Right cardiac atrium (tissue), 5 donors: ENCODE measurements at places on chromosomes 12 and 14. TPM values are rescaled to one million over a fixed set of nuclear protein-coding genes. Genes with fewer than 3 reads are reported as not detected.

The SPATS2 gene
- 8.4 TPM for total RNA-seq

The RND1 gene
- 0.41 TPM for total RNA-seq

The KLRK1 gene
- 0.91 TPM for total RNA-seq

DNA sequence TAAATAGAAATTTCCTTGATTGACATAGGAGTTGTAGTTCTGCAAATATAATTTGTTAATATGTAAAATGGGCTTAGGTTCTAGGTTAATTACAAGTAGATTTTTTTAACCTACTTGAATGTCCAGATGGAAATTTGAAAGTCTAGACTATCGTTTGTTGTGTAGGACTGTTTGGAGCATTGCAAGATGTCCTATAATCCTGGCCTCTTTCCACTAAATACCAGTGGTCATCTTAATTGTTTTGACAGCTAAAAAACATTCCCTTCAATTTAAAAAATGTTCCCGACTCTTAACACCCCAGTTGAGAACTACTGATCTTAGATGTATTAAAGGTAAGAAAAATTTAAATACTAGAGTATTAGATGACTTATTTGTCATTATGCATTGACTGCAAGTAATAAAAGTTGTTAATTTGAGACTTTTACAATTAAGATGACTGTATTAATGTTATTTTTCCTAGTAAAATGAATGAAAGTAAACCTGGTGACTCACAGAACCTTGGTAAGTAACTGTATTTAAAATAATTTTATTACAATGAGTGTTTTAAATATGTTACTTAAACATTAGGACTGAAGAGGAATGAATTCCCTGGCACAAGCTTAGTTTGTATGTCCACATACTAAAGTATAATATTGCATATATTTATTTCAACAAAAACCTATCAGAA, 21.8 kb downstream of the G2E3 start:
- no peak for DNase-seq

GRCh38 chr14:50559990-50560930, at the start of gene ATL1:
TSS of gene ATL1 (plus strand) at chr14:50560145. CDS start at chr14:50560266, 121 bp downstream.
- DNase-seq: peak; percentile 91

- DNase-seq: no peak
Measured at GRCh38 chr14:37890095-37890494, 294.7 kb downstream of the TTC6 start.

The LRRK2 gene
- 11.3 TPM for total RNA-seq

- no peak for DNase-seq
Measured at GRCh38 chr14:83994020-83994419, 1535.9 kb upstream of the FLRT2 start.

DNA sequence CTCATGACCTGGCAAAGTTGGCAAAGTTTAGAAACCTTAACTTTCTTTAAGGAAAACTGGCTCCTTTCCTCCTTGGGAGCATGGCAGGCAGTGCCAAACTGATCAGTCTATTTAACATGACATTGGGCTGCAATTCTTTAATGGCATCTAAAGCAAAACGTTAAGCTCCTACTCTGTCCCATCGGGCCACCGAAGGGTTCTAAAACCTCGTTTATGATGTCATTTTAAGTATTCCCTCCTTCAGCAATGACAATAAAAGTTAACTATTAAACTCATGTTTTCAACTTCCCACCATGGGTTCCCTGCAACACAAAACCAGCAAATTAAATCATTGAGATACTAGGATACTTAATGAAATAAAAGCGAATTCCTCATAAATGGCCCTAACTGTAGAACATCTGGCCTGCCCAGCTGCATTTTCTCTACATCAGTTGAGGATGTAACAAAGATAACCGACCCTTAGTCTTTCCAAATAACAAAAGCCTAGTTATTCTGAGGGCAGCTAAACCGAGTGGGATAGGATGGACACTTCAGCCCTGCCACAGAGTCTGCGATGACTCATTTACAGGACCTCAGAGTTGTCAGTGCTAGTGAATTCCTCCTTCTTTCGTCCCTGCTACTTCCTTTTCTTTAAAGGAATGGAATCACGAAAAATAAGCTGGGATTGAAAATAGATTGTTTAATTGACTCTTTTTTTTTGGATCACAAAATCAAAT, 34.5 kb upstream of the RIC8B start:
- DNase-seq: no peak

- no peak for DNase-seq
Measured at GRCh38 chr12:92439420-92439805, 263.4 kb upstream of the PLEKHG7 start.
